ENCODE measurements at places on chromosomes 13 and 19. TPM values are rescaled to one million over a fixed set of nuclear protein-coding genes. Genes with fewer than 3 reads are reported as not detected.

The ZNF382 gene
- 4.6 TPM for total RNA-seq

The PLPP2 gene
- 36.1 TPM for total RNA-seq

The ZNF730 gene
- 1.8 TPM for total RNA-seq

The TNFSF9 gene
- 0.40 TPM for total RNA-seq

The PBX4 gene
- total RNA-seq = not detected

The PALM3 gene
- not detected for total RNA-seq

The KLK5 gene
- total RNA-seq = not detected

The CRX gene
- not detected for total RNA-seq

The ZNF723 gene
- not detected for total RNA-seq

The MRPL54 gene
- 61.2 TPM for total RNA-seq

The C19orf67 gene
- total RNA-seq = not detected

The CD33 gene
- not detected for total RNA-seq

The BICRA gene
- total RNA-seq = 2.8 TPM

The KLHL1 gene
- not detected for total RNA-seq

The AKT2 gene
- total RNA-seq = 14.4 TPM

The LAIR1 gene
- total RNA-seq = not detected

The DMWD gene
- 19.4 TPM for total RNA-seq

The PCSK4 gene
- 0.44 TPM for total RNA-seq

The TLE2 gene
- total RNA-seq = 17.5 TPM

The EEF1AKMT1 gene
- 10.5 TPM for total RNA-seq

The C13orf42 gene
- not detected for total RNA-seq

The ZNF773 gene
- total RNA-seq = 6.1 TPM

The EDDM13 gene
- total RNA-seq = 2.4 TPM

The LMTK3 gene
- under 0.01 TPM for total RNA-seq

The ADGRE3 gene
- total RNA-seq = not detected

The MYO16 gene
- total RNA-seq = not detected
